Glutamatergic neuron (in vitro differentiated cells): ENCODE measurements at places on chromosomes 6 and 20. TPM values are rescaled to one million over a fixed set of nuclear protein-coding genes. Genes with fewer than 3 reads are reported as not detected.

CLVS2 gene
- total RNA-seq: 18.6 TPM

DNA sequence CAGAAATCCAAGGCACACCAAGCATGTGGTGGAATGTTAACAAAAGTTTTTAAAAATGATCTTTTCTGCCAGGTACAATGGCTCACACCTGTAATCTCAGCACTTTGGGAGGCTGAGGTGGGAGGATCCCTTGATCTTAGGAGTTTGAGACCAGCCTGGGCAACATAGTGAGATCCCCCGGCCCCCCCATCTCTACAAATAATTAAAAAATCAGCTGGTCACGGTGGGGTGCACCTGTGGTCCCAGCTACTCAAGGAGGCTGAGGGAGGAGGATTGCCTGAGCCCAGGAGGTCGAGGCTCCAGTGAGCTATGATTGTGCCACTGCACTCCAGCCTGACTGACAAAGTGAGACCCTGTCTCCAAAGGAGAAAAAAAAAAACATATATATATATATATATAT, 8.0 kb downstream of the RIPK1 start:
- DNase-seq: no peak

GRCh38 chr6:47076422-47077344, 34.6 kb upstream of the ADGRF1 start:
- DNase-seq: no peak

DNA sequence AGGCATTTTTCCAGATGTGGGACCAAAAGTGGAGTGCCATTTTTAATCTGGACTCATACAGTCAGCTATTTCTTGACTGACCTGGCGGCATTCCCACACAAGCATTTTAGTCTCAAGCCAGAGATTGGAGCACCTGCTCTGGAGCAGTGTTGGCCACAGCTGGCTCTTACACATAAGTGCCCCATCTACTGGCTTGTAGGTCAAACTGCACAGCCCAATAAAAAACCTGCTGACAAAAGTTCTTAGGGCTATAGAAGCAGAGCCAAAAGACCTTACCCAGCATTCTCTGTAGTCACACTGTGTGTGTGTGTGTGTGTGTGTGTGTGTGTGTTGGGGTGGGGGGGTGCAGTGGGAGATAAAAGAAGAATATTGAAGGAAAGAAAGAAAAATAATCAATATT, 38.6 kb upstream of the SENP6 start:
- no peak for DNase-seq

DNA sequence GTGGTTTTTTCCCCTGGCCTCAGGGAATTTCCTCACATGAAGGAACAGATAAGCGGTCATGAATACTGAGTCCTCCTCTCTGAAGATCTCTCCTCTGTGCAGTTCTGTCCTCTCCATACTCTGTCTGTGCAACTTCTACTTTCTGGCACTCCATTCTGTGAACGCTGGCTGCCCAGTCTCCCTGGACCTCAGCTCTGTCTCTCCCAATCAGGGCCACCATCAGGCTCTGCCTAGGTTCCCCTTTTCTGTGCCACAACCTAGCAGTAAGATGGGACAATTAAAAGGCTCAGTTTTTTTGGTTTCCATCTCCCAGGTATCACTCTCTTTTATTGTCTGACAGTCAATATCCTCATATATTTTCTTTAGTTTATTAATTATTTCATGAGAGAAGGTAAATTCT, 4.8 kb upstream of the ADGB start:
- DNase-seq: no peak

GRCh38 chr20:16018881-16019280, 554.4 kb downstream of the KIF16B start:
- no peak for DNase-seq

- peak; percentile 44 for DNase-seq
These were observed 220.2 kb upstream of the EXOC2 start for GRCh38 chr6:912871-913835.

GRCh38 chr20:45358282-45359068, 4.5 kb upstream of the SYS1 start:
- no peak for DNase-seq

DZANK1 gene
- 6.4 TPM for total RNA-seq

VWA7 gene
- 3.2 TPM for total RNA-seq

ZCCHC3 gene
- total RNA-seq: 15.3 TPM

DNA sequence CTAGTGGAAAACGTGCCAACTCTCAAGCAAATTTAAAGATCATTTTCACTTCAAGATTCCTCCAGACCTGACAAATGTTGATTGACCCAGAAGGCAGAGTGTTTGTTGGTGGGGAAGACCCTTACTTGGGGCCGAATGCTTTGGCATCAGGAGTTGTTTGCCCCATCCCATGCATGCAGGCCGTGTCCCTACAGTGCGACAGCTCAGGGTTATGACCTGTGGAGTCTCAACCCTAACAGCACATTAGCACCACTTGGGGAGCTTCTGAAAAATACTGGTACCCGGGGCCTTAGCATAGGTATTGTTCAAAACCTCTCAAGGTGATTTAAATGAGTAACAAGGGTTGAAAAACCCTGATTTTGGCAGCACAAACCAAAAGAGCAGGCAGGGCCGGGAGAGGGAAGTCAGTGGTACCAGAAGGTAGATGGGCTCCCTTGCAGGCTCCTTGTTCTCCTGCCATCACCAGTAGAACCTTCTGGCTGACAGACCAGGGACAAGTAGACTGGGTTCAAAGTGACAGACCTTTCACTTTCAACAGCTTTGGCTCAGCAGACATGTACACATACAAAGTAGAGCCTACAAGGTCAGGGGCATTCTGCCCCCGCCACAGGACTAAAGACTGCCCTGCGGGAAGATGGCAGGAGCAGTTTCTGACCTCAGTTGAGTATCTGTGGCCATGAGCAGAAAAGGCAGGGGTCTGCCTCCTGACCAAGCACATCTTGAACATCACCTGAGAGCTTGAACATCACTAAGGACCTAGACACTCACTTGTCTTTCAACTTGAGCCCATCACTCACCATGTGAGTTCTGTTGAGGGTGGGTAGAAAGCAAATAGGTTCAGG, 39.6 kb downstream of the PLCG1 start:
- DNase-seq: no peak

DNA sequence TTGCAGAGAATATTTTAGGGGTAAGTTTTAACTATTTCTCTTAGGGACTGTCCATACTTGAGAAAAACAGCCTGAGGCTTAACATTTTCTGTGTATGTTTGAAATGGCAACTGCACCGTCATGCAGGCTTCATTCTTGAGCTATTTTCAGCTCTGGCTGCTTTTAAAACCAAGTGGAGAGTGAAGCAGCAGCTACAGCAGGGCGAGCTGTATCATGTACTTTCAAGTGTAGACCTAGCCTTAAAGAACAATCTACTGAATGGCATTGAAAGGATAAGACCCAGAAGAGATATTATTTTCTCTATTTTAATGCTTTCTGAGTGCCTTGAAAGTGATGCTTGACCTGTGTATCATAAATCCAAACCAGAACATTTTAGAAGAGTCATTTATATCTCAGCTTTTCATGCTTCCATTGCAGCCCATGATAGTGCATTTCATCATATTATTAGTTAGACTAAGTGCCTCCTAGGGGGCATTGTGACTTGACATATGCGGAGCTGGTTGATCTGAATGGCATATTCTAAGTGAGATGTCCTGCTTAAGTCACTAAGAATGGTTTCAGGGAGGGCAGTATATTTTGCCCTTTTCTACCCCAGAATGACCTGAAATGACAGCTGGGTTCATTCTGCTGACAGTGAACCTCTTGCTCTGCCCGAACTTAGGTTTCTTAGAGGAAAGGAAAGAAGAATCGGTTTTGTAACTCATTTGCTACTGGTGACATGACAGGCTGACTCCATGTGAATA, 85.3 kb downstream of the NKAIN2 start:
- no peak for DNase-seq

ALDH8A1 gene
- 1.8 TPM for total RNA-seq
